ENCODE measurements at places on chromosomes 3 and 15. TPM values are rescaled to one million over a fixed set of nuclear protein-coding genes. Genes with fewer than 3 reads are reported as not detected.

The CLCN2 gene
- total RNA-seq, result 5.5 TPM

The CIDEC gene
- total RNA-seq, result 10.3 TPM

The DNAJC17 gene
- 20.5 TPM for total RNA-seq

The SLC28A1 gene
- not detected for total RNA-seq
